Body of pancreas (tissue), 4 donors: ENCODE measurements at places on chromosomes 7 and 10. TPM values are rescaled to one million over a fixed set of nuclear protein-coding genes. Genes with fewer than 3 reads are reported as not detected.

The MNX1 gene
- total RNA-seq: 14.3 TPM

DNA sequence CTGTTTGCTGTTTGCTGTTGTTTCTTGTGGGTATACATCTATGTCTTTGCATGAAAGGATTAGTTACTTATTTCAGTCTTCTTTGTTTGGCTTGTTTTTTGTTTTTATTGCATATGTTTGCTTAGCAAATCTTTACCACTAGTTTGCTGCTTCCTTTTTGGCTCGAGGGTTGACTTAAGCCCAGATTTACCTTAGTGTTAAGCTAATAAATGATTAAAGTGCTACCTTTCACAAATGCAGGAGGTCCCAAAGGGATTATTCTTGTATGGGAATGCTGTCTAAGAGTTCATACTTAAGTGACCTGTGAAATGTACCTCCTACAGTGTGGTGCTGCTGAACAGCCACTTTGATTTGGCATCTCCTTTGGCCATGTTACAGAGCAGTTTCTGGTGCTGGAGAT lies 273.5 kb upstream of the NPY start:
- DNase-seq: no peak

GRCh38 chr10:80144696-80145131 lies 12.2 kb downstream of the PLAC9 start:
- DNase-seq: no peak

DNA sequence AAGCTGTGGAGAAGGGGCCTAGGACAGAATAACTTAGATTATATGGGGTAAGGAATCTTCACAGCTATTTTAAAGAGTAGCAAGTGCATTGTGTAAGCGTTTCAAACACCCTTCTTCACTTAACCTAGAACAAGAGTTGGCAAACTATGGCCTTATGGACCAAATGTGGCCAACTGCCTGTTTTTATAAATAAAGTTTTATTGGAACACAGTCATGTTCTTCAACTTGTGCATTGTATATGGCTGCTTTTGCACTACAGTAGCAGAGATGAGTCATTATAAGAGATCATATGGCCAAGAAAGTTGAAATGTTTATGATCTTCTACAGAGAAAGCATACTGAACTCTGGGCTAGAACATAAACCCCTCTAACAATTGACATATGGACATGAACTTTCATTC lies 187.8 kb downstream of the ETV1 start:
- DNase-seq: no peak

DNA sequence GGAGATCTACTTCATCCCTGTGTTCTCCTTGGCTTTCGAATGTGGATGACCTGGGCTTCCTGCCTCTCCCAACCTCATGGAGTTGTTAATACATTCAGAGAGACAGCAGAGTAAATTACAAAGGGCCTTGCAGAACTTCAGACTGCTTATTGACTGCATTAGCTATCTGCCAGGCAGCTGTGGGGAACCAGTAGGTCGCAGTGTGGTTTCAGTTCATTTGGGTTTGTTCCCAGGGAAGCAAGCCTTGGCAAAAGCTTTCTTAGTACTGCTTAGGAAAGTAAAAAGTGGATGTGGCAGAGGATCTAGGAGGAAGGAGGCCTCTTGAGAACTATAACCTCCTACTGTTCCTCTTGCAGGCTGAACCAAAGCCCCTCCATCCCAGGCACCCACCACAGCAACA lies 9.2 kb downstream of the NPFFR1 start:
- no peak for DNase-seq

The INSYN2A gene
- not detected for total RNA-seq

DNA sequence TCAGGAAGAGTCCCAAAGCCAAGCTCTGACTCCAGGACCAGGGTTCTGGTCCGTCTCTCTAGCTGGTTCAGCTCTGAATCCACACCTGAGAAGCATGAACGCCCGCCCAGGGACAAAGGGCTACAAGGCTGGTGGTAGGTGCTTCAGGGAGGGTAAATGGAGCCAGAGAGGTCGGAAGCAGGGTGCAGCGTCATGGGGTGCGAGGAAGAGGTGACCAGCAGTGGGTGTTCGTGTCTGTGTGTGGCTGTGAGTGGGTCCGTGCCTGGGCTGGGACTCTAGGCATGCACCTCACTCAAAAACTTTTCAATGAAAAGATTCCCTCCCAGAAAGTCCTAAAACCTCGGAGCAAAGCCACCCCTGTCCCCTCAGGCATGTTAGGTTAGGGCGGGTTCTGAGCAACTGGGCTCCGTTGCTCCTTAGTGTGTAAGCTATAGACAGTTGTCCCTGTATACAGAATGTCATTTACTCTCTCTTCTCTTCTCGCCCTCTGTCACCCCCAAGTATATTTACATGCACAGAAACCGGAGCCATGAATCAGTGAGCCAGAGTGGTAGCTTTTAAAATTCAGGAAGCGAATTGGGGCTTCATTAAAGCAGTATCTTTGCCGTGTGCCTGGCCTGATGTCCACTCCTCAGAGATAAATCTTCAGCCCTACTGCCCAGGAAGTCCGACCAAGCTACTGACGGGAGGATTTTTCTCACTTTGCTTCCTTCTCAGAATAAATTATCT lies 12.3 kb upstream of the GATA3 start:
- no peak for DNase-seq
